Stimulated activated CD4-positive, alpha-beta T cell treated with anti-CD3 and anti-CD28 coated beads, Interleukin-2, amount 100 ng/mL, for 4 hours (primary cell): ENCODE measurements at places on chromosomes 6 and 20.

GRCh38 chr6:114342086-114342825 is 567 bp downstream of the HS3ST5 start:
- no peak for DNase-seq

GRCh38 chr20:43739148-43739749 is 12.4 kb upstream of the GTSF1L start:
- no peak for DNase-seq

DNA sequence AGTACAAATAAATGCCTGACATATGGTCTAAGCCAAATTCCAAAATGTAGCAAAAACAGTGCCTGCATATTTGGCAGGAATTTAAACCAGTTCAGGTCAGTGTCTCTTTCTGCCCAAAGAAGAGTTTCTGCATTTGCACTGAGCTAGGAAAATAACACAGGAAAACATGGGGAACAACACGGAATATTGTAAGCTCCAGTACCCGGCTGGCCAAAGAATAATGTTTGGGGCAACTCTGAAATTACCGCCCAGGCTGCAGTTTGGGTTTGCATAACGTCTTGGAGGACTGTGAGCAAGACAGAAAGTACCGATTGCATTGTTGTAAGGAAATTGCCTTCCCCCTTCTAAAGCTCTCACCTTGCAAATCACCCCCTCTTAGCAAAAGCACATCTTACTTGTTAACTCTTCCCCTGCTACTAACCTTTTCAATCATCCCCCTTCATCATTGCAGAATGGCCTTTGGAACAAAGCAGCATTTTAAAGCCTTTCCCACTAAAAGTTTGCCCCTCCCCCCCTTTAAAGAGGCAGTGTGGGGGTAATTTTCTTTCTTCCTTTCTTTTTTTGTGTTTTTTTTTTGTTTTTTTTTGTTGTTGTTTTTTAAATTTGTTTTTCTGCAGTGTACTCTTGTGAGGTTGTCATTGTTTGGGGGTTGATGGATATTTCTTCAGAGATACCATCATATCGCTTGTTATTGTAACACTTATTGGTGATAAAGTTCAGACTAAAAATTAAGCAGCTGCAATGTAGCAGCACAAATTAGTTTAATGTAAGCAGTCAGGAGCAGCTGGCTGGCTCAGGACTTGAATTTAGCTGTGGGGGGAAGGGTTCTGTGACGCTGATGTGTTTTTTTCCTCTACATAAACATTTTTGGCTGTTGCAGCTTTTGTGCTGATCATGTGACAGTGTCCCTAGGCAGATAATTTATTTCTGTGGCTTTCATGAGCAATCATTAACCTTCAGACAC is 100.0 kb upstream of the CITED2 start:
- DNase-seq = no peak

GRCh38 chr20:45836841-45837240 is 3.2 kb downstream of the SNX21 start:
- DNase-seq = no peak

DNA sequence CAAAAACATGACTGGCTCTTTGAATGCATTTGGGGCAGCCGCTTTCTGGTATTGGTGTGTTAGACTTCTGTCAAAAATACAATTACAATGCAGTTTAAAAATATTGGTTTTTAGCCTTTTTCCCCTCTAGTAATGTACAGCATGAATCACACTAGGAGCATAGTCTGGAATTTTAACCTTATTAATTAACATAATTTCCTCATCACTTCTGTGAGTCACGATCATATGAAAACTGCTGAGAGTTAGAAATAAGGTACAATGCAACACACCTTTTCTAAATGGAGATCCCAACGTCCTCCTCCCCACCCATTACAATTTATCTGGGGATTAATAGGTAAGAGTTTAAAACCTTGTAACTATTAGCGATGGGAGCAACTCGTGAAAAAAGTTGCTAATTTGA is 297.1 kb upstream of the RIMS1 start:
- no peak for DNase-seq

GRCh38 chr20:45392733-45393132 is 14.6 kb upstream of the TP53TG5 start:
- no peak for DNase-seq

DNA sequence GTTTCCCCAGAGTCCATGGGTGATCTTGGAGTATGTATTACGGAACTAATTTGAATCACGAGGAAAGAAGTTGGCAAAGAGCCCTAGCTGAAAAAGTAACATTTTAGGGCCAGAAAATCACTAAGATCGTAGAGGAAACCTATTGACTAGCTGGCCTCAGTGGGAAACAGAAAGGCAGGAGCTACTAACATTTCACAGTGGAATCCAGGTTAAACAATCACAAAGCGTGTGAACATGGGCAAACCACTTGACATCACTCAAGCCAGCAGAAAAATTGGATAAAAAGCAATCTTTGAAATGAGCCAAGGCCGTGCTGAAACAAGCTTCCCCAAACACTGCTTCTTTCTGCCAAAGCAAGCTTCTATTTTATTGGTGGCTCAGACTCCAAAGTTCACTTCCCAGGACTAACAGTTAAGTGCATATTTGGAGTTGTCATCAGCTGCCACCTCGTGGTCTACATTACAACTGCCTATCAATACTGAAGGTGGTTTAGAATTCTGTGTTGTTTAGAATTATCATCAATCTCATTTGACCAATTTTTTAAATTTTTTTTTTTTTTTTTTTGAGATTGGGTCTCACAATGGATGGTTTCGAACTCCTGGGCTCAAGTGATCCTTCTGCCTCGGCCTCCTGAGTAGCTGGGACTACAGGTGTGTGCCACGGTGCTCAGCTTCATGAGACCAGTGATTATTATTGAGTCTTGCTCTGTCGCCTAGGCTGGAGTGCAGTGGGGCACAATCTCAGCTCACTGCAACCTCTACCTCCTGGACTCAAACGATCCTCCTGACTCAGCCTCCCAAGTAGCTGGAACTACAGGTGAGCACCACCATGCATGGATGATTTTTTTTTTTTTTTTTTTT is 10.6 kb downstream of the RPS10 start:
- no peak for DNase-seq
